Esophagus squamous epithelium (tissue), 5 donors: ENCODE measurements at places on chromosomes 5 and 9. TPM values are rescaled to one million over a fixed set of nuclear protein-coding genes. Genes with fewer than 3 reads are reported as not detected.

DNA sequence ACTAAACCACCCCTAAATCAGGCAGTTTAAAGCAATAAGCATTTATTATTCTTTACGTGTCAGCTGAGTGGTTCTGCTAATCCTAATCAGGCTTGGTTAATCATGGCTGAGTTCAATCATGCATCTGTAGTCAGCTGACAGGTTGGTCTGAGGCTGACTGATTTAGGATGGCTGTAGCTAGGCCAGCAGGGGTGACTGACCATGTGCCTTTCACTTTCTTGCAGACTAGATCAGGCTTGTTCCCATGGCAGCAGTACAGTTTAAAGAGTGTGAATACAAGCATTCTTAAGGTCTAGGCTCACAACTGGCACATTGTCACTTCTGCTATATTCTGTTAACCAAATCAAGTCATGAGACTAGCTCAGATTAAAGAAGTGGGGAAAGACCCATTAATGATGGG is 16.1 kb upstream of the MPDZ start:
- no peak for DNase-seq

GRCh38 chr9:93633492-93634221 is 57.3 kb downstream of the PHF2 start:
- DNase-seq = no peak

DNA sequence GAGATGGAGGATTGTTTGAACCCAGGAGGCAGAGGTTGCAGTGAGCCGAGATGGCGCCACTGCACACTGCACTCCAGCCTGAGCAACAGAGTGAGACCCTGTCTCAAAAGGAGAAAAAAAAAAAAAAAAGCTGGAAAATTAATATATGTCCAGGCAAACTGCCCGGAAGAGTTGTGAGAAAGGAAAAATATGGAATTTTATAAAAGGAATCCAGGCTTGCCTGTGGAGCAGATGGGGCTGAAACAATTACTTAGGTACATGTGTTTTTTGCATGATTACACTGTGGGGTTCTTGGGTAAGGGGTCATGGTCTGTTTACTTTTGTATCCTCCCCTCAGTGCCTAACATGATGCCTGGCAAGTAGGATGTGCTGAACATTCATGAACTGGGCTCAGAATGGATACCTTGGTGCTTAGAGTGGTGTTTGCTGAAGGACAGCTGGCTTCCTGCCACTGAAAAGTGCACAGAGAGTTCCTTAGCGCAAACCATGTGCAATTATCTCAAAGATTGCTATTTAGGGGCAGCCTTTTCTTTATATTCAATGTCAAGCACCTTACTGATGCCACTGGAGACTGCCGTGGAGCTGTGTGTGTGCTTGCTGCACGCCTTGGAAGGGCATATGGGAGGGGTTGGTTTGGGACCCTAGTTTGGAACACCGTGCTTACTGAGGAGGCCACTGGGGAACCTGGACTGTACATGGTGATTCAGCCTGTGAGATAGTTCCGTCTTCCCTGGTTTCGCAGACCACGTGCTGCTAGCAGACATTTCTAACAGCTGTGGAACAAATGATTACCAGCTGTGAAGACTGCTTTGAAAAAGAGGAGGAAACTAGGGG is 78.4 kb downstream of the MAP1B start:
- DNase-seq = no peak

The MRPS27 gene
- 60.0 TPM for total RNA-seq

The FSTL4 gene
- total RNA-seq = 1.4 TPM

DNA sequence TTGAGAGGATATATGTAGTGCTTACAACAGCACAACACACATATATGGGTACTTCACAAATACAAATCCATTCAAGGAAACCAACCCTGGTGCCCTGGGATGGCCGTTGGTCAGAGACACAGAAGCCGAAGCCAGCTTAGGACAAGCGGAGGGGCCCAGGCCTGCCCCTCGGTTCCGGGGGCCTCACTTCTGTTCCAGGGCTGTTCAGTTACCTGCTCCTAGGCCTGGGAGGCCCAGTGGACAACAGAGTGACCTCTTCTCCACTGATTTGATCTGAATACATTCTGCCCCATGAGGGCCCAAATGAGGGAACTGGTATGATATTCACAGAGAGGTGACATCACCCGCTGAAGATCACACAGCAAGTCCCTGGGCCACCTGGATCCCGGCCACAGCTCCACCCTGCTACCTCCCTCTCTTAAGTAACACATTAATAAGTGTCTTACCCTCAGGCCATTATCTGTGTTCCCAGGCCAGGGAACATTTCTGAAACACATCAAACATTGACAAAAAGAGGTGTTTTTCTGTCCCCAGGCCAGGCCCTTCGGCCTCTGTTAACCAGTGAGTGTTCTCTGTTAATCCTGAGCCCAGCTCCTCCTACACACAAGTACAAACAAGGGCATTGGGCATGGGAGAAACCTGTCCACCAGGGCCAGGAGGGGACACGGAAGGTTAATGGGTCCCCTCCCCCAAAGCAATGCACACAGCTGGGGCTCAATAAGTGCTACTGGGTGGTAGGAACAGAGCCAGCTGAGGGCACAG is 4.5 kb upstream of the GRHPR start:
- no peak for DNase-seq

The BARHL1 gene
- total RNA-seq = not detected

DNA sequence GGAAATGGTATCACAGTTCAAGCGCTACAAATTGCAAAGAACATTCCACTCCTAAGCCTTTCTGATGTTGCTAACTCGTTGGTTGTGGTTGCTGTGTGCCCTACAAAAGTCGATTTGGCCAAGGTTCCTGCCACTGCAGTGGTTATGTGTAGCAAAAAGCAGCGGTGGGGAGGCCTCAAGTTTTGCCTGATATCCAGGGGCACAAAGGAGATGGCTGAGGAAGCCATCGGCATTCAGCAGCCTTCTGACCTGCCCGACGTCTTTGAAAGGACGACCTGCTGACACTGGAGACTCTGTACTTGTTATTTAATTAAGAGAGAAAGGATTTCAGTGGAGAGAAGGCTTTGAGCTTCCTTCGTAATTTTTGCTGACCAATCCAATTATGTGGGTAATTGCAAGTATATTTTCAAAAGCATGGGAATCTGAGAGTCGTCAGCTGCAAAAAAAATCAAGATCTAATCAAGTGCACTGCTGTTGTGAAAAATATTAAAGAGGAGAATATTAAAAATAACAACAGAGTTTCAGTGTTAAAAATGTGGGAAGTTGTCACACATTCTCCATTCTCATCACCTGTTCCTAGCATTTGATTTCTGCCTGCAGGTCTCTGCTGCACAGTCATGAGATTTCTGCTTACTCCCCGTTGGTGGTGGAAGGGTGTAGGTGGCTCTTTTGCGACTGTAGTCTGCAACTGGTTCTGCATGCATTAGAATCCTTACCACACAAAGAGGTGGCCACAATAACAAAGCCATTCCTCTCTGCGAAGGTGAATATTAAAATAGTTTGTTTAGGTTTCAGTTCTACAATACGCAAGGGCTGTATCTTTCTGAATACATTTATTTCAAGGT is 319.2 kb downstream of the IRX2 start:
- DNase-seq = no peak

The SH2D3C gene
- total RNA-seq = 3.9 TPM
